NCI-H345 (cell line): ENCODE measurements at places on chromosomes 1 and 21.

DNA sequence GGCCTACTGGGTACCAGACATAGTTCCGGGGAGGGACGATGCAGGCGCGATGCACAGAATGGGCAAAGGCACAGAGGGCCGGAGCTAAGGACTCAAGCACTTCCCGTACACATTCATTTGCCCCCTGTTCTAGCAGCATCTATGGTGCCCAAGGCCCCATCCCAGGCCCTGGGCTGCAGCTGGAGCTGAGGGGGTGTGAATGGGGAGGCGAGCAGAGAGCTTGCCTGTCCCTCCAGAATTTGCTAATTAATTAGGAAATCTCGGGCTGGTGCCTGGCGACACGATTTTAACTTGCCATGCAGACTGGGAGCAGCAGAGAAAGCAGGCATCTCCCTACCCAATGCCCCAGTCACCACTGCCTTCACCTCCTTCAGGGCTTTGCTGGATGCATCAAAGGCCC, 35.9 kb downstream of the EPHA2 start:
- no peak for DNase-seq

DNA sequence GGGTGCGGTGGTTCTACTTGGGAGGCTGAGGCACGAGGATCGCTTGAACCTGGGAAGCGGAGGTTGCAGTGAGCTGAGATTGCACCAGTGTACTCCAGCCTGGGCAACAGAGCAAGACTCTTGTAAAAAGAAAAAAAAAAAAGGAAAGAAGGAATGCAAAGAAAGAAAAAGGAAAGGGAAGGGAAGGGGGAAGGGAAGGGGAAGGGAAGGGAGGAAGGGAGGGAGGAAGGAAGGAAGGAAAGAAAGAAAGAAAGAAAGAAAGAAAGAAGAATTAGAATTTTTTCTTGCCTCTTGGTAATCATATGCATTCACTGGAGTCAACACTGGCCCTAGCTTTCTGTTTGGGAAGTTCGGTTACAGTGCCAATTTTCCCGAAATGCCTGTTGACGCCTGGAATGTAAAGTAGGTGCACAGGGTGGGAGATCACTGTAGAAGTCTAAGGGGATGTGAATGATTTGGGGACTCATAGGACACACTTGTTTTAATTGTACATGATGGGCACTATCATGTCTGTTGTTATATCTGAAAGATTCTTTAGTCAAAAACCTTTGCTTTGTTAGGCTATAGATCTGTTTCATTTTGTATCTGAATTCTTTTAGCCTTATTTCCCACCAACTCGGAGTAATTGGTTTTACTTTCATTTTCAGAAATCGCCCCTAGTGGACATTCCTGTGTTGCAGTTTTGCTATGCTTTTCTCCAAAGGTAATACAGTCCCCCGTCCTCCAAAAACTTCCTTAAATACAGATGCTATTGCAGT, 59.8 kb upstream of the MORC3 start:
- peak; percentile 6 for DNase-seq

DNA sequence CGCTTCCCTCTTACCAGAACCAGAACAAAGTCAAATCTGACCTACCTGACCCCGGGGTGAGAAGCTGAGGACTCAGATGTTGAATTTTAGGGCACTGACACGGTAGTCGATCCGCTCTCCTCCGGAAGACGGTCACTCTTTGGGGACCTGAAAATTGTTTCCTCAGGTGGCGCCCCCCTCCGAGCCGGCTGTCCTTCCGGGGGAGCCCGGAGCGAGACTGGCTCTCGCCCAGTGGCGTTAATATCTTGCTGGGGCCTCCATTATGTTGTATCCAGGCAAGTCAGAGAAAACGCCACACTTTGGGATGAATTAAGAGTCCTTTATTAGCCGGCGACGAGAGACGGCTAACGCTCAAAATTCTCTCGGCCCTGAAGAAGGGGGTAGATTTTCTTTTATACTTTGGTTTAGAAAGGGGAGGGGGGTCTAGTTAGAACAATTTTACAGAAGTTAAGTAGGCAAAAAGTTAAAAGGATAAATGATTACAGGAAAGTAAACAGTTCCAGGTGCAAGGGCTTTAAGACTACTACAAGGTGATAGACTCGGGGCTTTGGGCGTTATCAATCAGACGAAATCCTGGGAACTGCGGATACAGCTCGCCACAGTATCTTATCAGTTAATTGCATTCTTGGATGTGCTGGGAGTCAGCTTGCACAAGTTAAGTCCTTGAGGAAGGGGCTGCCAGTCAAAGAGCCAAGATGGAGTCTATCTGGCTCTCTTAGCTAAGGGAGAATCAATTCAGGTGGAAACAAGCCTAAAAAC, 269.5 kb downstream of the DSCAM start:
- no peak for DNase-seq

GRCh38 chr1:100622037-100622436, 84.1 kb downstream of the GPR88 start:
- no peak for DNase-seq

- DNase-seq: no peak
These were observed 7.1 kb upstream of the PSMA5 start for GRCh38 chr1:109433322-109433721.

- DNase-seq: no peak
These were observed 70.0 kb downstream of the HMCN1 start for GRCh38 chr1:185804206-185804605.

DNA sequence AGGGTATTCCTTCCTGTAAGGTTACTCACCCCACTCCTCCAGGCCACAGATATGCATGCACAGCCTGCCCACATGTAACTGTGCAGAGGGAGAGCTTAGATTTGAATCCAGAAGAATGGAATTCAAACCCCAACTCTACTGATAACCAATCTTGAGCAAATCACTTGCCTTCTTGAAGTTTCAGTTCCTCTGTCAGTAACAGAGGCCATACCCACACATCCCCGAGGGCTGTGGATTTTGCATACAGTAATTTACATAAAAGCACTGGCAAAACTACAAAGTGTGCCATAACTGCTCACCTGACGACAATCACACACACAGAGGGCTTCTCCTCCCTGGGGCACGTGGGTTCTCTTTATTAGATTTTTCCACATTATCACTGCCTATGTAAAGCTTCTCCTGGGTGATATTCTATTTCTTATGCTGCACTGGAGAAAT, 18.6 kb downstream of the CD247 start:
- DNase-seq: no peak

DNA sequence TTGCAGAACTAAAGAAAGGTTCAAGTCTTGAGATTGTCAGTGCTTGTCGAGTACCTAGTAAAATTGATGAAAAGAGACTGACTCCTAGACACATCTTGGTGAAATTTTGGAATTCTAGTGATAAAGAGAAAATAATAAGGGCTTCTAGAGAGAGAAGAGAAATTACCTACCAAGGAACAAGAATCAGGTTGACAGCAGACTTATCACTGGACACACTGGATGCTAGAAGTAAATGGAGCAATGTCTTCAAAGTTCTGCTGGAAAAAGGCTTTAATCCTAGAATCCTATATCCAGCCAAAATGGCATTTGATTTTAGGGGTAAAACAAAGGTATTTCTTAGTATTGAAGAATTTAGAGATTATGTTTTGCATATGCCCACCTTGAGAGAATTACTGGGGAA, 16.3 kb downstream of the L1TD1 start:
- no peak for DNase-seq

- no peak for DNase-seq
These were observed 1.6 kb downstream of the TENT5C start for GRCh38 chr1:117607471-117607870.
